Fibroblast of the aortic adventitia (primary cell): ENCODE measurements at places on chromosomes 7 and 10.
A peak's percentile ranks its signal among the peaks of the same experiment; 100 is the strongest.

- no peak for DNase-seq
Measured at GRCh38 chr7:116733924-116734580, 62.1 kb downstream of the MET start.

- DNase-seq: peak; percentile 53
Measured at GRCh38 chr10:16612115-16612980, 90.7 kb upstream of the C1QL3 start.

DNA sequence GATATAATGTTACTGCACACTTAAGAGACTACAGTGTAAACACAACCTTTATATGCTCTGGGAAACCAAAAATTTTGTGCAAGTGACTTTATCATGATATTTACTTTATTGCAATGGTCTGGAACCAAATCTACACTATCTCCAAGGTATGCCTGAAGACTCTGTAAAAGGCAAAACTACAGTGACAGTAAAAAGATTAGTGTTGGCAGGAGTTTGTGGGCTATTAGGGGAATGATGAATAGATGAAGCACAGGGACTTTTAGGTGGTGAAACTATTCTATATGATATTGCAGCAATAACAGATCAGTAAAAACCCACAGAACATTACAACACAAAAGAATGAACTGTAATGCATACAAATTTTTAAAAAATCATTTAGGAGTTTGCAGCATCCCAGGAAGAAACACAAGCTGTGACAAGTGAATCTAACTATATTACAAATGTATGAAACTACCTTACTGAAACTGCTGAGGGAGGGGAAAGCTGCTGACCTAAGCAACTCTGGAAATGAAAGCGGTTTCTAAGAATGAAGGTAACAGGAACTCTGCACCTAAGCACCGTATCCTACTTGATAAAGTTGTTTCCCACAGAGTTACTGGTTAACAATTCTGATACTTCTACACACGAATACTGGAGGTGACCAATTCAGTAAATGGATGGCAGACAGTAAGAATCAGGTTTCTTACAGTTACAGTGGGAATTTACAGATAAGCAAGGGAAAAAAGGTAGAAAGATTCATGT is 82.6 kb downstream of the ATE1 start:
- no peak for DNase-seq

DNA sequence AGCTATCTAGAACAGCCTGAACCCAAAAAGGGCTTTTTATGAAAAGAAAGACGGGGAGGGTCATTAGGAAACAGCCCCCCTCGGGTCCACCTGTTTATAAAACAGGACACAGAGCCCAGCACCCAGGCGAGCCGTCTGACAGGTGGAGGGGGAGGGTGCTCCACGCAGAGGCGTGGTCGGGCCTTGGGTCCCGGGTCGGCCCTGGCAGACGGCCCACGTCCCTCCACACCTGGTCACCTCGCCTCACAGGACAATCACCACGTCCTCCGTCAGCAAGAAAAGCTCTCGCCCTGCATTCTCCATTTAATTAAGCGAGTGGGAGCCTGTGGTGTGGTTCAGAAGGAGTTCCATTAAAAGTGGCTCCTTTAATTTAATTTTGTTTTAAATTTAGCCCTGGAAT is 42.3 kb upstream of the FOXL3 start:
- no peak for DNase-seq

- no peak for DNase-seq
Measured at GRCh38 chr7:137962875-137963507, 38.9 kb downstream of the CREB3L2 start.

GRCh38 chr10:97075961-97076525 is 109.7 kb downstream of the SLIT1 start:
- DNase-seq: no peak

DNA sequence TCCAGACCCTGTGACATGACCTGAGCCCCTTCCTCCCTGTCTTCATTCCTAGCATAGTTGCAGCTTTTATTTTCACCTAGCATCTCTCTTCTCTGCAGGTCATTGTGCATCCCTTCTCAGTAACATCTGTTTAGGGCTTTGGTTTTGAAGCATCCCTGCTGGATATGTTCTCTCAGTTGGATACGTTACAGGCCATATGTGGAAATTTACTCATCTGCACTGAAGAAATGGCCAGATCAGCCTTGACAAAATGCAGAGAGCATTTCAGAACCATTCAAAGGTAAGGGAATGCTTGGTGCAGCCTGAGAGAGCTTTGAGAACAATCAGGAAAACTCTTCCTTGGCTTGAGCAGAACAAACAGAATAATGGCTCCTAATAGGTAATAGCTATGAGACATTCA is 647.0 kb downstream of the KCNMA1 start:
- DNase-seq: no peak

GRCh38 chr10:106712988-106713387 is 451.5 kb downstream of the SORCS1 start:
- DNase-seq: no peak

GRCh38 chr7:3192669-3193068 is 108.4 kb upstream of the SDK1 start:
- no peak for DNase-seq

DNA sequence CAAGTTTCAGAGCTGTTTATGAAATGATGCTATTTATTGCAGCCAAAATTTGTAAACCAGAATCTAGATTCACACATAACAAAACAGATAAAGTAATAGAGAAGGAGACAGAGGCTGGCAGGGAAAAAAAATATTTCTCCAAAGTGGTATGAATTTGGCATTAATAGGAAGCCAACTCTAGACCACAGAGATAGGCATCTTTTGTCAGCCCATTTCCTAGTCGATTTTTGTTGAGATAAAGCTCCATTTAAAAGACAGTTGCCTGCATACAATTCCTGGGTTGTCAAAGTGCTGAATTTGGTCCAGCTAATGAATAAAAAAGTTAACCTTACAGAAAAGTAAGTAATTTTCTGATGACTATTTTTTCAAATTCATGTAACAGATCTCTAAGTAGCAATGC is 219.3 kb downstream of the ELMO1 start:
- DNase-seq: no peak

GRCh38 chr10:63703113-63703670 is 182.0 kb downstream of the REEP3 start:
- DNase-seq: peak; percentile 47

DNA sequence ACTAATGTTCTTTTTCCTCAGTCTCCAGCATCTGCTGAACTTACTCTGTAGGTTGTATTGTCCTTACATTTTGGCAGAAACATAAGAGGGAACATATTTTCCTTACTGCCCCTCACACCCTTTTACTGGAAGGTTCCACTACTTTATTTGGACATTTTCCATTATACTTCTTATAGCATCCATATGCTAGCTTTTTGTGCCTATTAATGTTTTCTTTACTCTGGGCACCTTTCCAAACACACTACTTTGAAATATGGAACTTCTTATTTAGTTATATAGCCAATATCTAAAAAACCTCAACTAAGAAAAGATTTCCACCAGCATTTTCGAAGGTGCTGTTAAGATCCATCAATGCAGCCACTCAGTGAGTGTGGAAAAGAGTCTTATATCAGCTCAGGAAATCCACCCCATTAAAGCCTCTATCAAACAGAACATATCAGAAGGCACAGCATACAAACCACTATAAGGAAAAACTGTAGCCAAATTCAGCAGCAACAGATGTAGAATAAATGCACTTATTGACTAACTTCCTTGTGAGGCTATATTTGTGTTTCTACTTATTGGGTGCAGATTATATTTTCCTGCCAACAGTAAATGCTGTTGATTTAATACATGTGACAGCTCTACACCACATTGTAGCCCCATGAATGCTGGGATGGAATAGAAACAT is 272.5 kb upstream of the SEMA3E start:
- peak; percentile 1 for DNase-seq

- DNase-seq: no peak
Measured at GRCh38 chr10:95675403-95676116, 18.2 kb downstream of the TCTN3 start.

DNA sequence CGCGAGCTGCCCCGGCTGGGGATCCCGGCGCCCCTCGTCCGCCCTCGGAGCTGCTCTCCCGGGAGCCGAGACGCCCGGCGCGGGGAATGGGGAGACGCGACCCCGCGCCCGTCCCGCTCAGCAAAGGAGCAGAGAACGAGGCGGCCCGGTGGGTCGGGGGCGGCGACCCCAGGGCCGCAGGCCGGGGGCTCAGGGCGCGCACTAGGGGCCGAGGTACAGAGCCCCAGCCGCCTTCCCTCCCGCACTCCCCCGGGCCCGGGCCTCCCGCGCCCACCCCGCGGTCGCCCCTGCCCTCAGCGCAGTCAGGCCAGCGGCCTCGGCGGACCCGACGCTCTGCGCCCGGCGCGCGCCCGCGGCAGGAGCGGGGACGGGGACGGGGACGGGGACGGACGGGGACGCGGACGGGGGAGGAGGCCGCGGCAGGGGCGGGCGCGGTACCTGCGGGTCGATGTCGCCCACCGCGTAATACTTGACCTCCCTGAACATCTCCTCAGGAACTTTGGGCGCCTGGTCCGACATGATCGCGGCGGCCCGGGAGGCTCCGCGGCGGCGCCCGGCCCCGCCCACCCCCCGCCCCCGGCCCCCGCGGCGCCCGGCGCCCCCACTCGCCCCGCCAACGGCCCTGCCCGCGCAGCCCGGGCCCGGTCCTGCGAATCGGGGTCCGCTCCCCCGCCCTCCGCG is 373 bp downstream of the PAXIP1 start:
- DNase-seq: no peak

- no peak for DNase-seq
Measured at GRCh38 chr10:77358656-77359055, 279.0 kb downstream of the KCNMA1 start.
